ENCODE measurements at places on chromosomes 11 and 22. TPM values are rescaled to one million over a fixed set of nuclear protein-coding genes. Genes with fewer than 3 reads are reported as not detected.

- no peak overlapping the region for H3K4me3 ChIP-seq
- no peak overlapping the region for H3K27ac ChIP-seq
- no peak for DNase-seq
- no peaks in the 10 kb centered on the region for H3K36me3 ChIP-seq
- no peaks in the 10 kb centered on the region for H3K4me1 ChIP-seq
- H3K27me3 ChIP-seq: no peaks in the 10 kb centered on the region
Measured at GRCh38 chr11:873706-874105, 31.1 kb downstream of the TSPAN4 start.

DNA sequence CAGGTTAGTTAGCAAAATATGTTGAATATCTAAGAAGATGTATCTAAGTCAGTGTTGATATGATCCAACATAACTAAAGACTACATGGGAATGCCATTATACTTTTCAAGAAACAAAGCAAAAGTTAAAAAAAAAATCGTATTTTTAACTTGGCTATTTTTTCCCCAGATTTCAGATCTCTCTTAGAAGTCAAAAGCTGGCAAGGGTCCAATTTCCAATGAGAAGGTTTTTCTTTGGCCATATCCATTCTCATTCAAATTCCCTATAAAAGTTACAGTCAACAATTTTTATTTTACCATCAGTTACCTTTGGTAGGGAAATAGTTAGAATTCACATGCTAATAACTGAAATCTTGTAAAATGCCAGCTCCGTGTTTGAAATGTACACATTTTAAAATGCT is 70.5 kb upstream of the FAT3 start:
- no peak overlapping the region for H3K4me3 ChIP-seq
- no peaks in the 10 kb centered on the region for H3K27me3 ChIP-seq
- no peaks in the 10 kb centered on the region for H3K4me1 ChIP-seq
- no peak overlapping the region for H3K27ac ChIP-seq
- no peaks in the 10 kb centered on the region for H3K36me3 ChIP-seq

- peaks cover 8% of the 10 kb centered on the region for H3K4me1 ChIP-seq
- H3K4me3 ChIP-seq: no peak overlapping the region
- no peak for DNase-seq
- no peaks in the 10 kb centered on the region for H3K27me3 ChIP-seq
- no peak overlapping the region for H3K27ac ChIP-seq
Measured at GRCh38 chr22:39439170-39439569, 17.6 kb upstream of the MGAT3 start.

GRCh38 chr22:36599771-36600170 is 70.8 kb upstream of the EIF3D start:
- no peak for DNase-seq
- no peak overlapping the region for H3K27ac ChIP-seq
- H3K27me3 ChIP-seq: no peaks in the 10 kb centered on the region
- H3K36me3 ChIP-seq: no peaks in the 10 kb centered on the region
- H3K4me1 ChIP-seq: peaks cover 3% of the 10 kb centered on the region

DNA sequence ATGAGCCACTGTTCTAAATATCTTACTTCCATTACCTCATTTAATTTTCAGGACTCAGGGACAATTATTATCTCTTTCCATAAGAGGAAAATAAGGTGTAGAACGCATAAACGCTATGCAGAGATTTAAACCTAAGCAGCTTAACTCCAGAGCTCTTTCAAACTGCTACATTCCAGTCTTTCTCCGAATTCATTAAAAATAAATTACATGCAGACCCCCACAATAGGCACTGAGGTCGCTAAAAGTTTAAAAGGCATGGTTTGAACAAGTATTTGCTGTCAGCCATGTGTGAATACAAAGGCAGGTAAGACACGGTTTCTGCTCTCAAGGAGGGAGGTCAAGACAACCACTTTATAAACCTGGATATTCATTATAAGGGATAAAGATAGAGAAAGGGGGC is 983 bp downstream of the NARS2 start:
- H3K4me3 ChIP-seq: peak overlapping the region; percentile 70
- H3K27ac ChIP-seq: no peak overlapping the region
- peak; percentile 50 for DNase-seq
- H3K4me1 ChIP-seq: peaks cover 28% of the 10 kb centered on the region

The CEND1 gene
- 0.94 TPM for total RNA-seq

GRCh38 chr11:128058580-128059208 is 528.7 kb downstream of the ETS1 start:
- H3K27me3 ChIP-seq: no peaks in the 10 kb centered on the region
- no peak overlapping the region for H3K4me3 ChIP-seq
- H3K4me1 ChIP-seq: peaks cover 4% of the 10 kb centered on the region
- H3K36me3 ChIP-seq: no peaks in the 10 kb centered on the region
- no peak for DNase-seq

The SMCO4 gene
- total RNA-seq: 27.8 TPM

GRCh38 chr11:132334769-132335280 is 964.4 kb downstream of the NTM start:
- H3K4me3 ChIP-seq: no peak overlapping the region
- H3K36me3 ChIP-seq: no peaks in the 10 kb centered on the region
- H3K27ac ChIP-seq: no peak overlapping the region
- peaks cover 78% of the 10 kb centered on the region for H3K27me3 ChIP-seq

GRCh38 chr11:33874433-33874832 is 17.4 kb downstream of the LMO2 start:
- no peak for DNase-seq
- H3K36me3 ChIP-seq: no peaks in the 10 kb centered on the region
- H3K27ac ChIP-seq: no peak overlapping the region
- peaks cover 62% of the 10 kb centered on the region for H3K27me3 ChIP-seq
